Breast epithelium (tissue), 4 donors: ENCODE measurements at places on chromosomes 11 and 22. TPM values are rescaled to one million over a fixed set of nuclear protein-coding genes. Genes with fewer than 3 reads are reported as not detected.
A peak's percentile ranks its signal among the peaks of the same experiment; 100 is the strongest.

DNA sequence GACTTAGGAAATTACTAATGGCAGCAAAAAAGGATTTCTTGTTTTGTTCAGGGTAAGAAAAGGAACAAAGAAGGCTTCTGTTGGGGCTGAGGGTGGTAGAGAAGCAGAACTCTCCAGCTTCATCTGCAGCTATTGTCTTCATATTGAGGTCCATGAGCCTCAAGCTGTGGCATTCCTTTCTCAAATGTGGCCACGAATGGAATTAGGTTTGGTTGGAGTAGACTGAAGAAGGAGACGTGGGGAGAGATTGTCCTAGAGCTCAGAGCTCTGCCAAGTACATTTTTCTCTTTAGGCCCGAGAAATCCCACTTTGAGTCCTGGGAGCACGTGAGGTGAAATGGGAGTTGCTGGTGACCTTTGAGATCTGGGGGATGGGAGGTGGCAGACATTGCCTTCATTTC lies 25.8 kb upstream of the MYOD1 start:
- H3K36me3 ChIP-seq, result no peaks in the 10 kb centered on the region
- no peak overlapping the region for H3K4me3 ChIP-seq
- no peaks in the 10 kb centered on the region for H3K4me1 ChIP-seq
- H3K27me3 ChIP-seq, result peaks cover 39% of the 10 kb centered on the region

DNA sequence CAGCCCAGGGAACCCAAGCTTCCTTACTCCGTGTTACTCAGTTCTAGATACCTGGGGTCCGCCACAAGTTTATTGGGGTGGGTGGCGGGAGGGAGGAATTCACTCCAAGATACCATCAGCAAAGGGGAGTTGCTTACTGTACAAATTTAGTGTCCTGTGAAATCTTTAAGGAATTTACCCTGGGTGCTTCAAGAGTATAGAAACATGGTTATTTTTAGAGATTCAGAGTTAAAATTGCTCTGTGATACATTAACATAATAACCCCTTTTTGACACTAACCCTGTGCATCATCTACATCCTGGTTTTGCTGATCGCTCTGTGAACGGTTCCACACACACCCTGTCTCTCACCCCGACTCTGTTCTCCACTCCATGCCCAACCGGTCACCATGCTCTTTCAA lies 18.9 kb upstream of the LYVE1 start:
- H3K4me3 ChIP-seq, result no peak overlapping the region
- H3K27me3 ChIP-seq, result no peaks in the 10 kb centered on the region
- no peaks in the 10 kb centered on the region for H3K4me1 ChIP-seq
- no peaks in the 10 kb centered on the region for H3K36me3 ChIP-seq

Gene ARHGAP20
- total RNA-seq, result 5.4 TPM

Gene PTPRCAP
- 9.2 TPM for total RNA-seq

- peaks cover 94% of the 10 kb centered on the region for H3K27me3 ChIP-seq
- H3K27ac ChIP-seq, result no peak overlapping the region
- no peaks in the 10 kb centered on the region for H3K36me3 ChIP-seq
- no peak for DNase-seq
- peaks cover 13% of the 10 kb centered on the region for H3K4me1 ChIP-seq
Observed at GRCh38 chr11:124863826-124864165, 1.4 kb upstream of the ROBO3 start.

DNA sequence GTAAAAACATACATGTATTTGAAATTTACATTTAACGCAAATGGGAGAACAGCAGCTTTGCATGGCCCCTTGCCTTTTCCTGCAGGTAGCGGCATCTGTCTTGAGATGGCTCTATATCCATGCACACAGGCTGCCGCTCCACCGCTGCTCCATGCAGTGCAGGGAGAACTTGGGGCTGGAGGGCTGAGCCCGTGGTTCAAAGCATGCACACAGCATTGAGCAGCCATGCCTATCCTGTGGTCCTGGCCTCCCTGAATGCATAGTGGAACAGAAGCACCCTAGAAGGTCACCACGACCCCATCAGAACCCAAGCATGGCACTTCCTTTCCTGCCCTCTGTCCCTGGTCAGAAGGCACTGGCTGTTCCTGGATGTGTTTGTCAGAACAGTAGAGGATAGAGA lies 35.0 kb upstream of the TP53I11 start:
- no peaks in the 10 kb centered on the region for H3K27me3 ChIP-seq
- no peak overlapping the region for H3K27ac ChIP-seq
- H3K36me3 ChIP-seq, result no peaks in the 10 kb centered on the region
- no peaks in the 10 kb centered on the region for H3K4me1 ChIP-seq
- DNase-seq, result no peak

- no peak overlapping the region for H3K27ac ChIP-seq
- H3K4me3 ChIP-seq, result no peak overlapping the region
- no peaks in the 10 kb centered on the region for H3K4me1 ChIP-seq
Observed at GRCh38 chr11:72512956-72513355, 78.6 kb upstream of the CLPB start.

DNA sequence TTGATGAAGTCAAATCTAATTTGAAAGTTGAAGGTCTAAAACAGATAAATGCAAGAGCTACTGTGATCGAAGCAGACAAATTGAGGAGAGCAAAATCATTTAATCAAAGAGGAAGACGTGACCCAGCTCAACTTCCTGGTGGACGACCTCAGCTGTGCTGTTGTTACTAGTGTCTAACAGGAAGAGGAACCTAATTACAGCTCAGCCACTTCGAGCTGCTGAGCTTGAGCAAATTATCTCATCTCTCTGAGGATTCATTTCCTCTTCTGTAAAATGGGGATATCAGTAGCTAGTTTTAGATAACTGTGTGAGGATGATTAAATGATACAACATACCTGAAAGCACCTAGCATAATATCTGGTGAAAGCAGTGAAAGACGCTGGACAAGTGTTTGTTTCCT lies 48.6 kb upstream of the OLFML1 start:
- no peak for DNase-seq
- no peaks in the 10 kb centered on the region for H3K4me1 ChIP-seq
- no peak overlapping the region for H3K27ac ChIP-seq
- no peaks in the 10 kb centered on the region for H3K36me3 ChIP-seq
- H3K27me3 ChIP-seq, result no peaks in the 10 kb centered on the region
- no peak overlapping the region for H3K4me3 ChIP-seq

Gene LINC01488
- total RNA-seq, result not detected

Gene MRGPRX4
- total RNA-seq, result not detected

Gene NLRP14
- 0.16 TPM for total RNA-seq

DNA sequence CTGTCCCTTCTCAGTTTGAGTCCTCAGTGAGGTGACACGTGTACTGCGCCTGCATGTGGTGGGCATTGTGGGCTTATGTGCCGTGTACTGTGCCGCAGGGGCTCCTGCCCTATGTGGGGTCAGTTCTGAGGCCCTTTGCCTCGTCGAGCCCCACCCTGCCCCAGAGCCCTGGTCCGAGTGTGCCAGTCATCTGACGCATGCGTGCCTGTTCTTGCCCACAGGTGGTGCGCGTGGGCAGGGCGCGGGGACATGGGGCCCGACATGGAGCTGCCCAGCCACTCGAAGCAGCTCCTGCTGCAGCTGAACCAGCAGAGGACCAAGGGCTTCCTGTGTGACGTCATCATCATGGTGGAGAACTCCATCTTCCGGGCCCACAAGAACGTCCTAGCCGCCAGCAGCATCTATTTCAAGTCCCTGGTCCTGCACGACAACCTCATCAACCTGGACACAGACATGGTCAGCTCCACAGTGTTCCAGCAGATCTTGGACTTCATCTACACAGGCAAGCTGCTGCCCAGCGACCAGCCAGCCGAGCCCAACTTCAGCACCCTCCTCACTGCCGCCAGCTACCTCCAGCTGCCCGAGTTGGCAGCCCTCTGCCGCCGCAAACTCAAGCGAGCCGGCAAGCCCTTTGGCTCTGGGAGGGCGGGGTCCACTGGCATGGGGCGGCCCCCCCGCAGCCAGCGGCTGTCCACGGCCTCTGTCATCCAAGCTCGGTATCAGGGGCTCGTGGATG lies 22.3 kb upstream of the TMEM191C start:
- peaks cover 9% of the 10 kb centered on the region for H3K36me3 ChIP-seq
- no peaks in the 10 kb centered on the region for H3K4me1 ChIP-seq
- no peak overlapping the region for H3K27ac ChIP-seq
- H3K4me3 ChIP-seq, result no peak overlapping the region

Gene MRE11
- 18.1 TPM for total RNA-seq

Gene SYT7
- 10.8 TPM for total RNA-seq

DNA sequence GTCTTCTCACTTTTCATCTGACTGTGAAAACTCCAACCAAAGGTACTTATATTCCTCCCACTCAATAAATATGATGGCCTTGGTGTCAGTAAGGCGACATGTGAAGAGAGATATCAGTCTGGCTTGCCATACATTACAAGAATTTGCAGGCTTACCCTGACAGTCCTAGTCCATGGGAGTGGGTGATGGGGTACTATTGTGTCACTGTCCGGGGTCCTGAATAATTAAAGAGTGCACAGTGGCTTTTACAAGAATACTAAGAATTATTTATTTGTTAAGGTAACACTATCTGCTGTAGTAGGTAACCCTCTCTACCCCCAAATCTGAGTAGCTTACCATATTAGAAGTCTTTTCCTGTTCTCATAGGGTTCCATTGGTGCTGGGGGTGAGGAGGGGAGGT lies 23.1 kb upstream of the IZUMO1R start:
- no peaks in the 10 kb centered on the region for H3K27me3 ChIP-seq
- H3K27ac ChIP-seq, result no peak overlapping the region
- no peaks in the 10 kb centered on the region for H3K4me1 ChIP-seq
- H3K36me3 ChIP-seq, result no peaks in the 10 kb centered on the region
- DNase-seq, result no peak

Gene OR51B5
- 0.32 TPM for total RNA-seq

GRCh38 chr22:35275580-35275979 lies 18.3 kb downstream of the HMGXB4 start:
- no peak overlapping the region for H3K27ac ChIP-seq
- no peaks in the 10 kb centered on the region for H3K36me3 ChIP-seq
- no peak overlapping the region for H3K4me3 ChIP-seq
- no peaks in the 10 kb centered on the region for H3K27me3 ChIP-seq

GRCh38 chr11:113193016-113193415 lies 121.4 kb upstream of the TTC12 start:
- H3K27ac ChIP-seq, result no peak overlapping the region
- no peak overlapping the region for H3K4me3 ChIP-seq
- no peaks in the 10 kb centered on the region for H3K4me1 ChIP-seq
- no peaks in the 10 kb centered on the region for H3K27me3 ChIP-seq
- DNase-seq, result no peak

Gene DMC1
- total RNA-seq, result 2.9 TPM

Gene CSTF3
- 33.4 TPM for total RNA-seq

Gene MS4A15
- not detected for total RNA-seq

Gene OR6T1
- total RNA-seq, result not detected

GRCh38 chr22:26325641-26326040 lies 103.4 kb upstream of the ASPHD2 start:
- H3K4me3 ChIP-seq, result no peak overlapping the region
- no peaks in the 10 kb centered on the region for H3K4me1 ChIP-seq
- H3K27ac ChIP-seq, result no peak overlapping the region
- no peaks in the 10 kb centered on the region for H3K36me3 ChIP-seq

- H3K4me1 ChIP-seq, result no peaks in the 10 kb centered on the region
- no peak overlapping the region for H3K4me3 ChIP-seq
- H3K36me3 ChIP-seq, result peaks cover 5% of the 10 kb centered on the region
Observed at GRCh38 chr11:44620328-44620725, 54.9 kb downstream of the CD82 start.

- no peaks in the 10 kb centered on the region for H3K27me3 ChIP-seq
- no peaks in the 10 kb centered on the region for H3K4me1 ChIP-seq
- peak overlapping the region; percentile 59 for H3K27ac ChIP-seq
- H3K36me3 ChIP-seq, result no peaks in the 10 kb centered on the region
- H3K4me3 ChIP-seq, result no peak overlapping the region
Observed at GRCh38 chr22:32584650-32585049, 110.0 kb downstream of the FBXO7 start.

DNA sequence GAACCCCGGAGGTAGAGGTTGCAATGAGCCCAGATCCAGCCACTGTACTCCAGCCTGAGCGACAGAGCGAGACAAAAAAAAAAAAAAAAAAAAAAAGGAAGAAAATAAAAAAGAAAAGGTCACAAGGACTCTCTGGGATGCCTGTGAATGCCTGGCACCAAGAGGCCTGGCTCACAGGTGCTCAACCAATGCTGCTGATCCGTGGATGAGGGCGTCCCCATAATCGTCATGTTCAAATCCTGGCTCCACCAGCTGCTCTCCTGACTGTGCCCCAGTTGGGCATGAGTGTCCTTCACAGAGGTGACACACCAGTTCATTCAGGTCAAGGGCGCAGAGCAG lies 645 bp upstream of the GAS2L1 start:
- no peaks in the 10 kb centered on the region for H3K36me3 ChIP-seq
- H3K27me3 ChIP-seq, result no peaks in the 10 kb centered on the region
- H3K27ac ChIP-seq, result peak overlapping the region; percentile 89
- H3K4me3 ChIP-seq, result peak overlapping the region; percentile 74

Gene GLYAT
- not detected for total RNA-seq

DNA sequence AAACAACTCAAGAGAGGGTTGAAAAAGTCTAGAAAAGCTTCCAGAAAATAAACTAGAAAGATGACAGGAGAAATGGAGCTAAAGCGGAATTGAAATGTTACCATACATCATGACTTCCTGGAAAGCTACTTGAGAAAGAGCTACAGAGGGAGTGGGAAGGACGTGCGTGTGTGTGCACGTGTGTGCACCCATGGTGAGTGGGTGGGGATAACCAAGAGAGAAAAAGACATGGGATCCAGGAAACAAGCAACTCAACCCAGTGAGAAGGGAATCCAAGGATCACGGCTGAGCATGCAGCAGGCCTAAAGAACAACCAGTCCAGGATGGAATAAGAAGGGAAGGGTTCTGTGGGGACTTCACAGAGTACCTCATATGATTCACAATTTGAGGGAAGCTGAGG lies 21.6 kb downstream of the APOL1 start:
- no peaks in the 10 kb centered on the region for H3K4me1 ChIP-seq
- no peaks in the 10 kb centered on the region for H3K36me3 ChIP-seq

GRCh38 chr11:62427630-62428233 lies 8.9 kb downstream of the SCGB1A1 start:
- H3K27ac ChIP-seq, result peak overlapping the region; percentile 40
- no peaks in the 10 kb centered on the region for H3K27me3 ChIP-seq
- H3K4me1 ChIP-seq, result no peaks in the 10 kb centered on the region
- no peaks in the 10 kb centered on the region for H3K36me3 ChIP-seq

GRCh38 chr11:45042560-45042959 lies 91.9 kb upstream of the TP53I11 start:
- DNase-seq, result peak; percentile 63
- no peaks in the 10 kb centered on the region for H3K36me3 ChIP-seq
- H3K4me1 ChIP-seq, result no peaks in the 10 kb centered on the region
- H3K4me3 ChIP-seq, result no peak overlapping the region
- peak overlapping the region; percentile 6 for H3K27ac ChIP-seq
- H3K27me3 ChIP-seq, result no peaks in the 10 kb centered on the region

Gene OR4C16
- not detected for total RNA-seq

DNA sequence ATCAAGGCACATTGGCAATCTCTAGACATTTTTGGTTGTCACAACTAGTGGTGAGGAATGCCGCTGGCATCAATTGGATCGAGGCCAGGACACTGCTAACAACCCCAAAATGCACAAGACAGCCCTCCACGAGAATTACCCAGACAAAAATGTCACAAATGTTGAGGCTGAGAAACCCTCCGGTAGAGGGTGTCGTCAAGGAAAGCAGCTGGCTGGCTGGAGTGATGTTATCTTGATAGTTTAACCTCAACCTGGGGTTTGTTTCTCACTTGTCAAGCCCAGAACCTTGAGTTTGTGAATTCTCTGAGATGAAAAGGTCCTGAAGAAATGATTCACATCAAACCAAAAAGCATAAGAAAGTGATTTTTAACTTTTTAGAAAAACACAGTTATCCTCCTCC lies 21.1 kb upstream of the TMPRSS13 start:
- no peaks in the 10 kb centered on the region for H3K4me1 ChIP-seq
- no peaks in the 10 kb centered on the region for H3K36me3 ChIP-seq
- DNase-seq, result no peak
- no peak overlapping the region for H3K27ac ChIP-seq
- H3K27me3 ChIP-seq, result no peaks in the 10 kb centered on the region
